Activated naive CD4-positive, alpha-beta T cell (primary cell): ENCODE measurements at places on chromosomes 6 and 20.
A peak's percentile ranks its signal among the peaks of the same experiment; 100 is the strongest.

DNA sequence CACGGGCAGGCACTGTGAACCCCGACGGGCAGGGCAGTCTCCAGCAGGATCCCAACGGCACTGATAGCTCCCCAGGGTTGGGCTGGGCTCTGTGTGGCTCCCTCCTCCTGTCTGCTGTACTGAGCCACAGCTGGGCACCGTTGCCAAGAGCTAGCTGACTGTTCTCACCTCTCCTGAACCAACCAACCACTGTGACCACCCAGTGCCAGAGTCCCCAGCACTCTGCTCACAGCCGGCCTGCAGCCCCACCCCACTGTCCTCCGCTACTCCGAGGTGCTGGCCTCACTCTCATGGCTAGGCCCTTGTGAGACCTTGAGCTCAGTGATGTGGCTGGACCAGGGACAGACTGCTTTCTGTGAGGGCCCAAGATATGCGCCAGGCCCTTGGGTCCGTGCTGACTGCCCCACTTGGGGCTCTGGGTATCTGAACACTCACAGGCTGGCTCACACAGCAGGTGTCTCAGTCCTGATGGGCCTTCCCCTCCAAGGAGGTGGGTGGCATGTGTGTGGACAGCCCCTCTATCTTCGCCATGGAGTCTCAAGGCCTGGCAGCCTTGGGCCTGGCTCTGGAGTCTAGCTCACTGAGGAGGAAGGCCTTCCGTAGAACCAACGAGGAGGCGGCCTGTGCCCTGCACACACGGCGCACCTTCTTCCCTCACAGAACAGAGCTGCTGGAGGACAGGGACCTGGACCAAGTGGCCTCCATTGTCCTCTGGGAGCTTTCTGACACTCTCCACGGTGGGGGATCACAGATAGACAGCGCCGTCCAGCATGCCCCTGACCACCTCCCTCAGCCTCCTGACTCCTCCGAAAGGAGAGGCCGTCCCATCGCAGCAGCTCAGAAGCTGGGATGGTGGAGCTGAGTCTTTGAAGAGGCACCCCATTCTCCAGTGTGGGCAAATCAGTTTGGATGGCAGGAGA lies 53.5 kb downstream of the TCP11 start:
- no peak for DNase-seq

DNA sequence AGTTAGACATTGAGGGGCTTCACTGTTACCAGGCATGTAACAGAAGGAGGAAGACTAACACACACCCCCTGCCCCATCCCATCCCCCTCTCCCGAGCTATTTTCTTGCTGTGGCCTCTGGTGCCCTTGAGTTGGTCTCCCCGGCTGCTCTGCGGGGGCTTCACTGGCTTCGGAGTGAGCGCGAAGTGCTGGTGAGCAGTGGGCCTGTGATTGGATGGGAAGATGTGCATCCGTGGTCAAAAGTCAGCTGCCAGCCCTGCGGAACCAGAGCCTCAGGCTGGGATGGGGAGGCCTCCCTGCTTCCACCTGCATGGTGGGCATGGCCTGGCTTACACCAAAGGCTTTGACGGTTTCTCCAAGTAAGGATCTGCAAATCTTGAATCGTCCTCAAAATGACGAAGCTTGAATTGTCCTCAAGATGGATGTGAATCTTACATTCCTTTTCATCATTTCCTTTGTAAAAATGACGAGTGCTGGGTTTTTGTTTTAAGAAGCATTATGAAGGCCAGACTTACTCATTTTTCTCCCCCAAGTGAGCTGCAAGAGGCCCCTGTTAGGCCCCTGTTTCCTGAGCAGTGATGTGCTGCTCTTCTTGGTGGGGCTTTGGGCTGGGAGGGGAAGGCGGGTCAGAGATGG lies 23.7 kb downstream of the SPATA2 start:
- no peak for DNase-seq

- DNase-seq, result no peak
Measured at GRCh38 chr6:139708337-139709199, 334.1 kb upstream of the CITED2 start.

DNA sequence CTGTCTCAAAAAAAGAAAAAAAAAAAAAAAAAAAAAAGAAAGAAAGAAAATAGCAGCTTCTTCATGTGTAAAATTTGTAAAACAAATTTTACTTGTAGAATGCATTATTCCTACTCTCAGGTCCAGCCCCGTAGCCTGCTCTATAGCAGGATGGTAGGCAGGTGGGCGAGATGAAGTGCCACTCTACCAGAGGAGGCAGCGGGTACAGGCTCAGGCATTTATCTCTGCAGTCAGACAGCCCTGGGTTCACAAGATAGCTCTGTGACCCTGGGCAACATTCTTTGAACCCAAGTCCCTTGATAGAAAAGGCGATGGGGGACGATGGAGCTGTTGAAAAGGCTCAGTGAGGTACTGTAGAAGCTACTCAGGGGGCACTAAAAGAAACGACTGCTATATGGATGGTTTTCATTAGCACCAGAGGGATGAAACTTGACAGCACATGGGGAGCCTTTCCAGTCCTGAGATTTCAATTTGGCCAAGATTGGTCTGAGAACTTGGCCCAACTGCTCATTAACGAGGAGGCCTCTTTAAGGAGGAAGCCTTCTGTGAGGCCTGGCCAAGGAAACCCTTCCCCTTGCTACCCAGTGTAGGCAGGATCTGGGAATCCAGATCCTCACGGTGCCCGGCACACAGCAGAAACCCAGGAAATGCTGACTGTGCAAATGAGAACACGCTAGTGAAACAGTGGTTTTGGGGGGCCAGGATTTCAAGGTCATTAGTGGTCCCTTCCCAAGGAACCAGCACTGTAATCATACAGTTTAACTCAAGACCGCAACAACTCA lies 63.1 kb downstream of the MYH7B start:
- DNase-seq, result no peak

GRCh38 chr6:158666628-158667359 lies 16.9 kb downstream of the SYTL3 start:
- no peak for DNase-seq

DNA sequence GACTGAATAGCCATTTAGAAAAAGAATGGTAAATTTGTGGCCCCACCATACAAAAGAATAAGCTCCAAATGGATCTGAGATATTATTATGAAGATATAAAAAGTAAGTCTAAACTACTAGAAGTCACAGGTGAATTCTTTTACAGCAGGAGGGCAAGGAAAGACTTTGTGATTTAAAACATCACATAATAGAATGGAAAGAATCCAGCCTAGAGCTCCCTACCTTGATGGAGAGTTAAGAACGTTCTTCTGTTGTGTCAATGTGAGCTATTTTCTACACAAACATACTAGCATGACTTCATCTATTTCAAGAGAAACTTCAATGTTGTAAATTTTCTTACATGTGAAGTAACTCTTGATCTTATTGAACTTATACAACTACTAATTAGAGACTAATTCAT lies 100.0 kb upstream of the NRSN1 start:
- DNase-seq, result no peak

- no peak for DNase-seq
Measured at GRCh38 chr6:40505191-40505810, 81.9 kb downstream of the LRFN2 start.

DNA sequence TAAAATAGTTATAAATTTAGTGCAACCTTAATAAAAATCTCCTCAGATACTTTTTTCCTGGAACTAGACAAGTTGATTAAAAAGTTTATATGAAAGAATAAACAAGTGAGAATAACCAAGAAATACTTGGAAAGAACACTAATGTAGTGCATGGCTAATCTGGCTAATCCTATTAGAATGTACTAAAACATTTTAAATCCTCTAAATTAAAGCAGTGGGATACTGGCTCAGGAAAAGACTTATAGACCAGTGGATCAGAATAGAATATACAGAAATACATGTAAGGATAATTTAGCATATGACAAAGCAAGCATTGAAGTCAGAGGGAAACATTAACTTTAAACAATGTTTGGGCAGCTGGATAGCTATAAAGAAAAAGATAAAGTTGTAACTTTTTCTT lies 41.1 kb upstream of the ERVFRD-1 start:
- DNase-seq, result no peak

GRCh38 chr20:45181639-45182038 lies 6.9 kb downstream of the PI3 start:
- no peak for DNase-seq

- no peak for DNase-seq
Measured at GRCh38 chr6:42029881-42030280, 20.4 kb upstream of the TAF8 start.

DNA sequence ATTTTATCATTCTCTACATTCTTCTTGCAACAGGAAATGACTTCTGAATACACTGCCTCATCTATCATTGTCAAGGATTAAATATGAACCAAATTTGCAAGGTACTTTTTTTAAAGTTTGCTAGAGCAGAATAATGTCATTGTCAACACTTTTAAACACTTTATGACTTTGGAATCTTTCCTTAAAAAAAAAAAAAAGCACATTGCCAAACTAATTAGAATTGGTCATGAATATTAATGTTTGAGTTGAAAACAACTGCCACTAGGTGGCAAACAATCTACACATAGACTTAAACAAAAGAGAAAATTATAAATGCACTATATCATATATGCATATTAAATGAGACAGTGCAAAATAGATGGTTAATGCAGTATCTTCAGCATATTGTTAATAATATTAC lies 32.5 kb upstream of the TMEM244 start:
- no peak for DNase-seq

DNA sequence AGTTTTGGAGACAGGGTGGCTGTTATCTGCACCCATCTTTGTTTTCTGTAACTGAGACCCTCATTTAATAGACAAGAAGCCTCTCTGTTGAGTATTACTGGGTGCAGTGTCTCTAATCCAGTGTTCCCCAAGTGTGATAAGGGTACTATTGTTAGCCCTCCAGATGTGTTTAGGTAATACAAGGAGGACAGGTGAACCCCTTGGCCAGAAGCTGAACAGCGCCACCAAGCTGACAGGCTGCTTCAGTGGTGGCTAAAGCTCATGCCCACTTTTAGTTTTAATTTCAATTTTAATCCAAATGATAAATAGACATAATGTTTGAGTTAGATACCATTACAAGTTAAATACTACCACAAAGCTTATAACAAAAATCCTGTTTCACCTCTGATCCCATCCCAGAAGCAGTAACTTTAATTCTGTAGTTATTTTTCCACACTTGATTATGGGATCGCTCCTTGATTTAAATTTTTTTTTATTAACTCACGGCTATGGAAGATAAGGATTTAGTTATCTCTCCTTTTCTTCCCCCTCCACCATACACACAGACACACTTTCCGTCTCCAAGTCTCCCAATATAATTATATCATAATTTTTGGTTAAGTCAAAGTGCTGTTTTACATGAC lies 8.4 kb upstream of the STK35 start:
- no peak for DNase-seq

- DNase-seq, result no peak
Measured at GRCh38 chr6:146700078-146700686, 101.4 kb downstream of the ADGB start.

GRCh38 chr6:13375360-13375878 lies 47.1 kb upstream of the TBC1D7 start:
- DNase-seq, result no peak

DNA sequence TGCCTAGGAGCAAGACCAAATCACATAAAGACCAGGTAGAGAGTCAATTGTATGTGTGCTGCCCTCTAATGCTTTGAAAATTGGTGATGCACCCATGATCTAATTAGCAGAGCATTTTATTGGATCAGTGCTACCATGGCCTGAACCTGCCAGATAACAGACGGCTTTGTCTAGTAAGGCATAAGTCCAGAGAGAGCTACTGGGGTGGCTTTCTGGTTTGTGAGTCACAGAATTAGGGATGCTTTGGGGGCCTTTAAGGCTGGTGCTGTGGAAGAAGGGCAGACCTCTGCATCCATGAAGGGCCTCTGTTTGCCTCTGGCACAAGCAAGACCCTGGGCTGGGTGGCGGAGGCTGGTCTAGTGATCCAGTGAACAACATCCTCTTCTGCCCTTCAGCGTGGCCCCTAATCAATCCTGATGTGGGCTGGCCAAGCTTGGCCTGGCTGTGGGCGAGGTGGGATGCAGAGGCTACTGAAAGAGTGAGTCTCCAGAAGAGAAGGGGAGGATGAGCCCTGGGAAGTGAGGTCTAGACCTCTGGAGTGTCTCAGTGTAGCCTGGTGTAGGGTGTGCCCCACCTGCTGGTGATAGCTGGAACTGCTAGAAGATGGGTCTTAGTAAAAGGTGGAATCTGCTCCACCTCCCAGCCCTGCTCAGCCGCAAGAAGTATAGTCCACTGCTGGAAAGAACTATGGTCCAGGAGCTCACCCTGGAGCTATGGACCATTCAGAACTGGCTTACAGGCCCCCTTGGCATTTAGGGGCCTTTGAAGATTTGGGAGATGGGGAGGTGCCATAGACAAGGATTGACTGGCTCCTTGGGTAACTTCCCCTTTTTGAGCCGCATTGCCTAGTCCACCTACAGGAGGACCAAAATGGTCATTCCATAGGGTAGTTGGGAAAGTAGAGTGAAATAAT lies 36.7 kb upstream of the AAR2 start:
- DNase-seq, result peak; percentile 54

DNA sequence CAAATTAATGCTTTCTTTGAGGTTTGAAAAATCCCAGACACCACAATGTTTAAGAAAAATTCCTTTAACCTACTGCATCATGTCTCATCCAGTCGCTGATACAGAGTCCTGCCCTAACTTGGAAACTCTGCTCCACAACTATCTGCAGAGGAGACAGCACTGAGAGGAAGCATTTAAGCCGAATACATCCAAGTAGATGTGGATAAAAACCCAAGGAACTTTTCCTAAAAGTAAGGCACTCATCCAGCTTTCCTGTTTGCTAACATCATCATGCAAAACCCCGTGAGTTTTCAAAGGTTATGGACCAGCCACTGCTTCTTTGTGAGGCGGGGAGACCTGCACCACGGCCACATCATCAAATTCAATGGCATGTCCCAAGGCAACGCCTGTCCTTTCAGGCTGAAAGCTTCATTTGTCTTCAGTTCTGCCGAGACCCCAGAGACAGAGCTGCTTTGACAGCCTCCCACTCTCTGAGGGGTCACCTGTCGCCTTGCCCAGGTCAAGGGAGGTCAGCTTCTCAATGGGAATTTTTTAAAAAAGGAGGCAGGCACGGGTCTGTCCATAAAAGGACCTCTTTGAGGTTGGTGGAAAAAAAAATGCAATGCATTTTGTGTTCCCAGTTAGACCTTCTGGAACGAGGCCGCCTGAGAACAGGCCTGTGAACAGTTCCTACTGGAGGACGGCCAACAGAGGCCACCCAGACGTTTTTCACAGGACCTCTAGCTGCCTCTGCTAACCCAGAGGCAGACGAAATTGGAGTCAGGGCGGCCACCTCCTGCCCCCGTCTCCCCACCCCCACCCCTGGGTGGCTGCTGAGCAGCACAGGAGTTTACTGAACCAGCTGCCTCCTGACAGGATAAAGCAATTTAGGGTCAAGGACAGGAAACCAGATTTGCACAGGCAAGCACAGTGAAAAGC lies 142.5 kb upstream of the HDDC2 start:
- no peak for DNase-seq

DNA sequence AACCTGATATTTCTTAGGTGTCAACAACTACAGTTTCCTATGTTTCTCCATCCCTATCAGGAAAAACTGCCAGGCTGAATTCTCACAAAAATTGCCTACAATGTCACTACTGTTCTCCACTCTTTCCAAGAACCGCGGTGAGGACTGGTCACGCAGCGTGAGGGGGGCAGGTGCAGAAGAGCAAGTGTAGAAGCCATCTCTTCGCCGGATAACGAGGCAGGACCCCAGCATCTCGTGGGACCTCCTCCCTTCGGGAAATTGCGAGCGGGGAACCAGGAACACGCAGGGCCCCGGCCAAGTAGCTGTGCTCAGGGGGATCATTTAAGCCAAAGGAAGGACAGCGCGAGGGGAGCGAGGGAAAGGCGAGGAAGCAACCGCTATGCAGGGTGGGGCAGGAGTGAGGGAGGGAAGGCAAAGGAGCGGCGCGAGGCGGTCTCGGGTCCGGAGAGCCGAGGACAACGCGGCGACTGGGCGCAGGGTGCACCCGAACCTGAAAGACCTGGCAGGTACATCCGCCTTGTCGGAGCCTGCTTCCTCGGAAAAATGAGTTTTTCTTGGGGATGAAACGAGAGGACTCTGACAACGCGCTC lies 559 bp downstream of the APMAP start:
- DNase-seq, result no peak
